ENCODE measurements at places on chromosomes 5 and 9.

DNA sequence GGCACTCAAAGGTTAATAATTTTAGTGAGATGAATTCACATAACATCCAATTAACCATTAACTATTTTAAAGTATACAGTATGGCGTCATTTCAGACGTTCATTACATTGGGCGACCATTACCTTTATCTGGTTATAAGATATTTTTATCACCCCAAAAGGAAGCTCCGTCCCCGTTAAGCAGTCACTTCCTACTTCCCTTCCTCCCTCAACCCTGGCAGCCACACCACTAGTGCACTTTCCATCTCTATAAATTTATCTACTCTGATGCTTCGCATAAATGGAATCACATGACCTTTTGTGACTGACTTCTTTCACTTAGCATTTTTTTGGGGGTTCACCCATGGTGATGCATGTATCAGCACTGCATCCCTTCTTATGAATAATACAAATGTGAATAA is 168.3 kb upstream of the PUM3 start:
- no peak for DNase-seq

- DNase-seq: peak; percentile 89
These were observed 21.3 kb downstream of the AKNA start for GRCh38 chr9:114366334-114367128.

GRCh38 chr5:154771383-154771901 is 16.3 kb downstream of the LARP1 start:
- DNase-seq: peak; percentile 92

GRCh38 chr5:112787896-112788295 is 50.2 kb downstream of the APC start:
- no peak for DNase-seq

- DNase-seq: no peak
These were observed 56.3 kb upstream of the MEF2C start for GRCh38 chr5:88939300-88939699.

- DNase-seq: no peak
These were observed 57.3 kb upstream of the CACNA1B start for GRCh38 chr9:137820161-137820855.

DNA sequence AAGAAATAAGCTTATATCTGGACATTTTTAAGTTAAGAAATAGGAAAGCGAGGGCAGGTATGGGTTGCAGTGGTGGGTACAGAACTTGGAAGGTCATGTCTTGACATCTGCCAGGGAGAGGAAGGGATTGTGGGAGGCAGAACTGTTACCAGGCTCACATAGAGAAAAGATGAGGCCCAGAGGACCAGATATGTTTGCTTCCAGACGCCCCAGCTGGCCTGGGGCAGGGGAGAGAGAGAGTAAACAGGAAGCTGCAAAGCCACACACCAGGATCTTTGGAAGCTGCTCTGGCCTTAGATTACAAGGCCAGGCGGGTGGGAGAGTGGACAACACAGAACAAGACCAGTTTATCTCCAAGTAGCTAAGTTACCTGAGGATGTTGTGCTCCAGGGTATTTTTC is 71.2 kb downstream of the MARCHF11 start:
- no peak for DNase-seq

DNA sequence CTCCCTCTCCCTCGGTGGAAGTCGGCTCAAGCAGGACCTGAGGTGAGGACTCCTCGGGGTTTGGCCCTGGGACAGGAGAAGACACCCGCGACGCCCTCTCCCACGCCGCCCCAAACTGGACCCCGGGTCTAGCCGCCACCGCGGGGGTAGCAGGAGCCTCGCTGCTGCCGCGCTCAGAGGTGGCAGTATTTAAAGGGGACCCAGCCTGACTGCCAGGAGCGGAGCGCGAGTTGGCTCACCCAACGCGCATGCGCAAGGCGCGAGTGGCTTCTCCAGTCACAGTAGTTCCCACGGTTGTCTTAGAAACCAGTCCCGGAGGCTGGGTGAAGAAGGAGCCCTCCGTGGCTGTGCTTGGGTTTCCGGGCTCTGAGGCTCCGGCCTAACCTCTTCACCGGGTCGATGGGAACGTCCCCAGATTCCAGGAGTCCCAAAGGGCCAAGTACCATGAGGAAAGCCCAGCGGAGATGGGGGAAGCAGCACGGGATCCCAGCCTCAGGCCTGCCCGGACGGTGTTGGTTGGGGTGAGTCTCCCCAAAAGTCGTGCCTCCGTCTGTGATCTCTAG is 477.8 kb downstream of the SPATA31A7 start:
- DNase-seq: no peak

GRCh38 chr5:179872055-179872827 is 13.6 kb upstream of the MRNIP start:
- no peak for DNase-seq

DNA sequence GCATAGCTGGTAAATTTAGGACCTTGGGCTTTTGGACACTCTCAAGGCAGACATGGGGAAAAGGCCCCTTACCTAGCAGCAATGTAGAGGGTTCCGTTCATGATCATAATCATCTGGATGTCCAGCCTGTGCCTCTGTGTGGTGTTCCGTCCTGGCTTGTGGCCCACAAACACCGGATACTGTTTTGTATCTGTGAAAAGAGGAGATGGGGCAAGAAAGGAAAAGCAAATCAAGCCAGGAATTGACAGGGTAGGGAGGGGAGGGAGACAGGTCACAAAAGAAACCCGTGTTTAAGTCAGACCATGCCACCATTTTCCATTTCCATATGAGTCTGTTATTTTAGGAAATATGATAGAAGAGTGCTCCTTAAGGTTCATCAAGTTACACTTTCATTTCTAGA is 72.5 kb downstream of the SEMA6A start:
- no peak for DNase-seq

- no peak for DNase-seq
These were observed 26.4 kb downstream of the PSD2 start for GRCh38 chr5:139821806-139822552.

GRCh38 chr5:126948011-126948355 is 82.4 kb downstream of the MARCHF3 start:
- no peak for DNase-seq

DNA sequence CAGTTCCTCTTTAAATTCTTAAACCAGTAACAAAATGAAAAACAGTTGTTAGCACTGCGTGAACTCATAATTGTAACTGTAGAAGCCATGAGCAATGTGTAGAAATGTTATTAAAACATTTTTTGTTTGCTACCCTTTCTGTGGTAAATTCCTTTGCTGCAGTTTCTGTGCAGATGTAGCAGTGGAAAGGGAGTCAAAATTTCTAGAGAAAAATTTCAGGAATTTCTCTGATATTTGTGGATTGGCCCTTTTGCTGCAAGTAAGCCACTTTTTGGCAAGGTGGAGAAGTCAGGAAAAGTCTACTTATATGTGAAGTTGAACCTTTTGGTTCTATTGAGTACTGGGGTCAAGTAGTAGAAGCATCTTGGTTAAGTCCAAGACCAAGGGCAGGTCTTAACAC is 10.1 kb downstream of the FBXL7 start:
- DNase-seq: peak; percentile 29

DNA sequence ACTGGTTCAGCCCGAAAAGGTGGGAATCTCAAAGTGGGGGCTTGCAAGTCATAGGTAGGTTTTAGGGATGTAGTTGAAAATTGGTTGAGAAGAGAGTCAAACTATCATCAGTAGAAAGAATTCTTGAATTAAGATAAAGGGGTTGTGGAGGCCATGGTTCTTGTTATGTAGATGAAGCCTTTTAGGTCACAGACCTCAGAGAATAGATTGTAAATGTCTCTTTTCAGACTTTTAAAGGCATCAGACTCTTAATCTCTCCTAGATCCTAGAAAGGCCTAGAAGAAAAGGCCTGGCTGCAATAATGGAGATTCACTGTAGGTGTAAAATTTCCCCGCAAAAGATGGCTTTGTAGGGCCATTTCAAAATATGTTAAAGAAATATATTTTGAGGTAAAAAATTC is 96.4 kb downstream of the PSAT1 start:
- no peak for DNase-seq

DNA sequence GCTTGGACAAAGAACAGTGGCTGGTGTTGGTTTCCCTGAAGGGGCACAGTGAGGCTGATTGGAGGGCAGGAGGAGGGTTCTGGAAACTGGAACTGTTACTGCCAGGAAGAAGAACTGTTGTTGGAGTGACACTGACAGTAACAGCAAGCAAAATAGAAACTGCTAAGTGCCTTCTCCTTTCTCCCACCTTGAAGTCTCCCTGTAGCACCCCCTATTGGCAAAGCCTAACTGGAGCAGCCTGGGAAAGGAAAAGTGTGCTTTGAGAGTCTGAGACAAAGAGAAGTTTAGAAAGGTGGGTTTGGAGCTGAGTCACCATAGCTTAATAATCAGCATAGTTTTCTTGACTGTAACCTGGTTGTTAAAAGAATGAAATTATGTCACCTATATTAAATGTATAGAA is 2.5 kb upstream of the TMEM174 start:
- peak; percentile 23 for DNase-seq

DNA sequence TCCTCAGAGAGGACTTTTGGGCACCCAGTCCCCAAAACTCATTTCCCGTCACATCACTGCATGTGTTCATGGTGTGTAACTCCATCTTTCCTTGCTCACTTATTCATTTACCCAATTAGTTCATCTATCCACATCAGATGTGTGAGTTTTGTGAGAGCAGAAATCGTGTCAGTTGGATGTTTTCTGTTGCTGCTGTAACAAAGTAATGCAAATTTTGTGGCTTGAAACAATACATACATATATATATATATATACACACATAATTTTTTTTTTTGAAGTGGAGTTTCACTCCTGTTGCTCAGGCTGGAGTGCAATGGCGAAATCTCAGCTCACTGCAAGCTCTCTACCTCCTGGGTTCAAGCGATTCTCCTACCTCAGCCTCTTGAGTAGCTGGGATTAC is 70.5 kb upstream of the BOD1 start:
- no peak for DNase-seq

- DNase-seq: no peak
These were observed 6.2 kb downstream of the REEP5 start for GRCh38 chr5:112915831-112916230.

DNA sequence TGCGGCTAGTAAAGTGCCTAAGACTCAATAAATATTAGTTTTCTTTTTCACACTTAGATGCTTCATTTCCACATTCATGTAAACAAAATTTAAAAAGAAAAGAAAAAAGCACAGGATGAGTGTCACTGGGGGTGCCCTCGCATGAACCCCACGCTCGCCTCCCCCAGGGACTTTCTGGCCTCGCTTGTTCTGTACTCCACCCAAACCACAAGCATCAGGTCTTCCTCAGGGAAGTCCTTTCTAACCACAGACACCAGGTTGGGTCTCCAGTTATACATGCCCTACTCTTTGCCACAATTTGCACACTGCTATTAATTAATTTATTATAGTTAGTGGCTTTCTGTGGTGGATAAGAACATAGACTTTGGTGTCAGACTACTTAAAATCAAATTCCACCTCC is 92.4 kb downstream of the RORB start:
- no peak for DNase-seq

GRCh38 chr5:128121651-128122050 is 38.1 kb downstream of the SLC12A2 start:
- DNase-seq: peak; percentile 11

DNA sequence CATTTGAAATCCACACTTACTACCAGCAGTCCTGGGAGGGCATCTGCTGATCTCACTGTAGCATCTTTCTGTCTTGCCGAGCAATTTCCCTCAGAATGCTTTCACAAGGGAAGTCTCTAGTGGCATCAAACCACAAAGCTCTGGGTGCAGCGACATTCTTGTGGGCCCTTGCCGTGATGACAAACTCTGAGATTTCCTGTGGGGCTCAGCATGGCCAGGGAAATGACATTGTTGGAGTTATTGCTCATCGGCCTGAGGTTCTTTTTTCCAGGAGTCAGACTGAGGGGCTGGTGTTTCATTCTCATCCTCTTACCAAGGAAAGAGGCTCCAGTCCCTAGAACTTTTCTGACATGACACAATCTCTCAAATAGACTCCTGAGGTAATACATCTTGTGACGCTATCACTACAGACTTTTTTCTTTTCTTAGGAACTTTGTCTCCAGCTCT is 51.4 kb downstream of the PFDN1 start:
- DNase-seq: peak; percentile 93

- no peak for DNase-seq
These were observed 178.9 kb downstream of the MSX2 start for GRCh38 chr5:174903172-174903732.

DNA sequence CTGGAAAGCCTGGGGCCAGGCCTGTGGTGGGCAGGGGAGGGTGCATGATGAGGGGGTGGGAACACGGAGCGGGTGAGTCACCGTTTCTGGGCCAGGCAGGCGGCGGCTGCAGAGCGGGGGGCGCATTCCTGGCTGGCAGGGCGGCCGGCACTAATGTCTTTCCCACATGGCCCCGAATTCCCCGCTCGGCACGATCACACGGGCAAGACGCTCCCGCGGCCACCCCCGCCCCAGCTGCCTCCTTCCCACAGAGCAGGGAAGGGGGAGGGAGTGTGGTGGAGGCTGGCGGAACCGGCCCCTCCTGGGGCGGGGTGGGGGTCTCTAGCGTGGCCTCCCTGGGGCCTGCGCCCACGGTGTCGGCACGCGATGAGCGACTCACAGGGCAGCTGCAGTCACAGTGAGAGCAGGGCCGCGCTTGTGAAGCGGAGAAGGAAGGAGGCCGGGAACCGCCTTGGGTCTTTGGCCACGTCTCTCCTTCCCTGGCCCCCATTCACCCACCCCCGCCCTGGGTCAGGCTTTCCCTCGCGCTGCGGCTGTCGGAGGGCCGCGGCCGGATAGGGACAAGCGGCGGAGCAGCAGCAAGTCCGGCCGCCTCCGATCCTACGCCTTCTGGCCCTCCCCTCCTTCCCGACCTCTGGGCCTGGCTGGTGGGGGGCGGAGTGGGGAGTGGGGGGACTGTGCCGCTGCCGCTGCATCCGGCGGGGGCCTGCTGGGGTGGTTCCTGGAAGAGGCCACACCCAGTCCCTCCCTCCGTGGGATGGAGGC is 48.9 kb downstream of the CXXC5 start:
- peak; percentile 88 for DNase-seq

DNA sequence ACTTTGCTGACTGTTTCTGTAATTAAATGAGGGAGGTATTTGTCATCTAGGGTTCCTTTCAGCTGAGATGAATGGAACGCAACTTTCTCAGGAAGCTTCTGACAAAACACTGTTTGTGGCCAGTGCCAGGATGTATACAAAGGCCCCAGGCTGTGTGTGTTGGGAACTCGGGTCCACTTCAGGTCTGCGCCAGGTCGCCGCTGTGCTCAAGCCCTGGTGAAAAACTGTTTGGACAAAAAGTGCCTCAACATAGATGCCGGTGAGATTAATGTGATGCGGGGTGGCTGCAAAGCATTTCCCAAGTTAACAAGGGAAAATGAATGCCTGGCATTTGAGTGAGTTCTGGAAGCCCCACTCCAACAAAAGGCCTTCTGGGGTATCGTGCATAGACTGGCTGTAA is 156.4 kb downstream of the GABBR2 start:
- peak; percentile 9 for DNase-seq

DNA sequence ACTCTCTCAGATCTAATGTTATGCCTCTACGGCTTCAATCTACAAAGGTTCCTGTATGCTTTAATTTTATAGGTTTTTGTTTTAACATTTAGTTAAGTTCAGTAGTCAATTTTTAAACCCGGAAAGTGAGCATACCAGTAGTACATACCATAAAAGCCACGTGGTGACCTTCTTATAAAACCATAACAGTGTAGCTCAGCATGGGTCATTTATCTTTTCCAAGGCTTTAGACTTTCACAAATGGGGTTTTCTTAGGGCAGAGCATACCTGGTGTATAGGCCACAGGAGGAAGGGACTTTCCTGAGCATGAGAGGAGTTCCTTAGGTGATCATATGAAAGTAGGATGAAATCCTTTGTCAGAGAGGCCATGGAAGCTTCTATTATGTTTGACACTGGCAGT is 23.2 kb downstream of the ECM2 start:
- DNase-seq: peak; percentile 67

- DNase-seq: no peak
These were observed 467.5 kb downstream of the EFNA5 start for GRCh38 chr5:107203243-107203642.

All from iris pigment epithelial cell (primary cell).